T-helper 1 cell (primary cell): ENCODE measurements at places on chromosomes 6 and 20.

DNA sequence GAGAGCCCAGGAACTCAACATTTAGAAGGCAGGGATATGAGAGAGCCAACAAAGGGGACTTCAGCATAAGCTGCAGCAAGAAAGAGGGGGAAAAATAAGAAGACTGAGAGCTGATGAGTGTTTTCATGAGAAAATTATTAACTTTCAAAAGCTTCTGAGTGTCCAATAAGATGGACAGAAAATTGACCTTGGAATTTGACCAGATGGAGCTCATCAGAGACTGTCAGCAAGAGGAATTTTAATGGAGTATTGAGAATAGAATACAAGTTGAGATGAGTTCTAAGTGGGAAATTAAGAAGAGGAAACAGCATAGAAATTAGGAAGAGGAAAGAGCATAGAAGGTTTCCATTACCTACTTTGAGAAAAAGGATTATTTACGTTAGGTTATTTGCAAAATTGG, 428.2 kb downstream of the LMBRD1 start:
- no peak for DNase-seq

DNA sequence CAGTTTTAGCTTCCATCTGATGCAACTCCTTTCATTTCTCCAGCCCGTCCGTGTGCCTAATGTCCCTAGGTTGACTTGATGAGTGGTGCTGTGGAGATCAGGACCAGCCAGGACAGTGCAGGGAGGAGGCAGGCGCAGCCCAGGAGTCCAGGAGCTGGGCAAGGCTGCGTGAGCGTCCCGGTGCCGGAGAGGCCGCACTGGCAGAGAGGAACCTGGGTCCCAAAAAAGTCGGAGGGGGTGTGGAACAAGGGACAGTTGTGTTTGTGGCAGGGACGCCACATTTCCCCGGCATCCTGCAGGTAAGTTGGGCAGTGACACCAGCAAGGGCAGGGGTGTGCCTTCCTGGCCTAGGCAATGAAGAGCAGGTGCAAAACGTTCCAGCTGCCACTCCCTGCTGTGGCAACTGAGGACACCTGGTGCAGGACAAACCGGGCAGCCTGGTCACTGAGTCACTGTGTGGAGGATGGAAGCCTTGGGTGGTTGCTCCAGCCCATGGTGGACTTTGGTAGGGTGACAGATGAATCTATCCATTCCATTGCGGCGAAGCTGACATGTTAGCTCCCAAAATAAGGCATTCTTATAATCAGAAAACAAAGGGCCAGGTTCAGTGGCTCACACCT, 53.2 kb downstream of the RAMACL start:
- DNase-seq: no peak

DNA sequence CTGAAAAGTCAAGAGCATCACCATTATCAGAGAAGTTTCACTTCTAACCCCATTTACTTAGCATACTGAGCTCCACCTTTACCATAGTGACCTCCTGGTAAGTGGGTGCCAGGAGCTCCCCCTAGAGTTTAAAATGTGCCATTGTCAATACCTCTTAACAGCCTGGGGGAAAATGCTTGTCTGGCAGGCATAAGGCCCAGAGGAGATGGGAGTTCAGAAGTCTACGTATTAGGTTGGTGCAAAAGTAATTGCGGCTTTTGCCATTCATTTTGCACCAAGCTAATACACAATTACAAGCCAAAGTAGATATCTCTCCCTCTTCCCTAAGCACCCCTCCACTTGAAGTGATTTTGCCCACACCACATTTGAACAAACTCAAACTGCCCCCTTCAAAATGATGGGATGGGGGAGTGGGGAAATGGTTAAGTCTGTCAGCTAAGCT, 919.0 kb downstream of the KIF16B start:
- DNase-seq: no peak

DNA sequence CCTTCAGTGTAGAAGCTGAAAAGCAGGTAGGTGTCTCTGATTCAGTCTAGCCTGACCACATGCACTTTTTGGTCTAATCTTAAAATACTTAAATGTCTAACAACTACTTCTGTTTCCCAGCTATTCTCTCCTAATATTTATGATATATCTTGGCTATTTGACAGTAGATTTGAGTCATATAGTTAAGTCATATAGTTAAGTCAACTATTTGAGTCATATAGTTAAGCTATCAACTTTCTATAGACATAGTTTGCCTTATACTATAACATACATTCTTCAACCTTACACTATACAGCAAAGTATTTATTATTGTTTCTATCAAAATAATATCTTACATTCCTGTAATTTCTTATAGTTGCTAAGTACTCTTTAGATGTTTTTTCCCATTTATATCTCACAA, 110.9 kb downstream of the GMDS start:
- DNase-seq: no peak

- no peak for DNase-seq
Measured at GRCh38 chr20:48732081-48732829, 95.5 kb downstream of the PREX1 start.

DNA sequence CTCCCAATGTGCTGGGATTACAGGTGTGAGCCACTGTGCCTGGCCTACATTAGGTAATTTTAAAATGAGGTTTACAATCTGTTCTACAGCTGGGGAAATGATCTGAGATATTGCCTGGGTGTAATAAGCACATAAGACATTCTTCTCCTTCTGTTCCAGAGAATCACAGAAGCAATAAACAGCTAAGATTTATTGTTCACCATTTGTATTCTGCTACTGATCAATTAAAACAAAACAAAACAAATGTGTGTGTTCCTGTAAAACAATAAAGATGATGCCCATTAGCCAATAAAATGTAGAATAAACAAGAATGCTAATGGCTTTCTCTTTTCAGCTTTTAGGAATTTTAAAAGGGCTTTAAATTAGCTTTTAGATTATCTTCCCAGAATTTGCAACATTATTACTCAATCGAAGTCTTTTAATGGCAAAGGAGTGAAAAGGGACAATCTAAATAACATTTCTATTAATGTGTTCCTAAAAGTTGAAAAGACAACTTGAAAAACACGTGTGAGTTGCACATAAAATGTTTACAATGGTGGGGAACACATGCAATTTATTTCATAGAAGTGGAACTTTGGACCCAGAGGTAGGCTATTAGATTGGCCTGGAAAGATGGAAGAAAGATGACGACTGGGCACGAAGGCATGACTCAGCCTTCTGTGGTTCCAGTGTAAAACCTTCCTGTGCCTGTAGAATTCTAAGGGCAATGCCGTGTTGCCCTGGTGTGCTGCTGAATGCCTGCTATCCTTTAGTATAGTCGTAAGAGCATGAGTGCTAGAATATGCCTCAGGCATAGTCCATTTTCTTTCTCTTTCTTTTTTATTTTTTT, 29.0 kb upstream of the DEK start:
- DNase-seq: no peak

DNA sequence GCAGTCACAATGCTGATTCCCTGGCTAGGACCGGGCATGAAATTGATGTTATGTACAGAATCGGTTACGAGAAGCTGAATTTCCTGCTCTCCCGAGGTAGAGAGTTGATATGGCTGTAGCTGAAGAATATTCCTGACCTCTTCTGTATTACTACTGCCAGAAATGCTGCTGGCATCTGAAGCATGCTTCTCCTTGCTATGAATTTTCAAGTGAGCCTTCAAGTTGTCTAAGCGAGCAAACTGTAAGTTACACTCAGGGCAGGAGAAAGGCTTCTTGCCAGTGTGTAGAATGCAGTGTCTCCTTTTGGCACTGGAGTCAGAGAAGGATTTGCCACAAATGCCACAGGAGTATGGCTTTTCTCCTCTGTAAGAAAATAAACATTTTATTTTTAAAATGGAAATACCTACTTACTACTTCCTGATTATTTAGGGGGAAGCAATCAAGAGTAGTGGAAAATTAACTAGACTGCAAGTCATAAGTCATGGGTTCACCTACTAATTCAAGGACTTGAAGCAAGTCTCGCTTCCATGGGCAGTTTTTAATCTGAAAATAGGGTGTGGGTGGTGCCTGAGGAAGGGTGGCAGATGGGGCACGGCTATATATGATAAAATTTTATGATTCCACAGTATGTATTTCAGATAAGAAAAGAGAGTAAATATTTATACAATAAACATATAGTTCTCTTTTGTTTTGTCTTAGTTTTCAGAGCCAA, 10.8 kb upstream of the MICAL1 start:
- DNase-seq: no peak
